ENCODE measurements at places on chromosomes 5 and 9.
A peak's percentile ranks its signal among the peaks of the same experiment; 100 is the strongest.

DNA sequence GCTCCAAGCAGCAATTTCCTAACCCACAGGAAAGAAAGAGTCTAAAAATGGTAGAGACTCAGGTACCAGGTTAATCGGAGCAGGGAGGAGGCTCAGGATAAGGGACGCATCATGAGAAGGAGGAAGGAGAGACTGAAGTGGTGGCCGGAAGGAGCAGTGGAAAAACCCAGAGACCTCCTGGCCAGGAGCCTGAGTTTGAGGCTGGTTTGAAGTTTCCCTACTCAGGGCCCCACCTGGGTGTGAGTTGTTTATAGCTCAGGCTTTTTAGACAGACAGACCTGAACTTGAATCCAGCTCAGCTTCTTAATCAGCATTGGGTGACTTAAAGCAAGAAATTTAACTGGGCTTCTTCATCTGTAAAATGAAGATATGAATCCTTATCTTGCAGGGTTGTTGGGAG lies 11.9 kb upstream of the AQP7 start:
- no peak for DNase-seq

- no peak for DNase-seq
Measured at GRCh38 chr9:88814577-88814976, 176.7 kb upstream of the S1PR3 start.

DNA sequence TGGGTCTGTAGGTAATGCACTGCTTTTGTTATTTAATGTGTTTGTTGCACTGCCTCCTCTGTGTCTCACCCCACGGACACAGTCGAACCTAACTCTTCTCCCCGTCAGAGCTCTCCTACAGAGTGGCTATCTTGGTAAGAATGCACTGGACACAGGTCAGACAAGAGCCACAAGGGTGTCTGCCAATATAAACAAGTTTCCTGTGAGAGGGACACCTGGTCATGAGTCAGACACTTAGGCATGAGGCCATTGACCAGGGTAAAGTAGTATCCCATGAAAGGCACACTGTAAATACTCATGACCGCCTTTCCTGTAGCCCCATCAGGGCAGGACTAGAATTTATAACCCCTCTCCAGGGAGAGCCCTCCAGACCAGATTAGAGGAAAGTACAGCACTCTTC lies 115.5 kb downstream of the SLC12A2 start:
- no peak for DNase-seq

- DNase-seq = no peak
Measured at GRCh38 chr5:158429564-158429963, 570.6 kb upstream of the CLINT1 start.

GRCh38 chr5:132389051-132389331 lies 19.5 kb downstream of the SLC22A5 start:
- no peak for DNase-seq

DNA sequence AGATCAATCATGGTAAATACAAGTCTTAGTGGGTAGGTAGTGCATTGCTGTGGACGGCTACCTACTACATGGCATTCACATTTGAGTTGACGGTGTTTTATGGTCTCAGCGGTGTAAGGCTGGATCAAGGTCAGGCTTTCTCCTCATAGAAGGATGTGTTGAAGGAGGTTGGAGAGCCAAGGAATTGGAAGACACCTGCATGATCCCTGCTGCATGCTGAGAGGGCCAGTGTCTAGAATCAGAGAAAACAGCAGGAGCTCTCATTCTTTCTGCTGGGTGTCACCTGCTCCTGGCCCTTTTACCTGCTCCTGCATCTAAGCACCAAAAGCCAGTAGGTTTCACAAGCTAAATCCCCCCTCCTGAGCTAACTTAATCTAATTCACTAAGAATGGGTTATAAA lies 88.2 kb downstream of the RGS7BP start:
- DNase-seq = no peak

GRCh38 chr5:601771-602465 lies 10.2 kb upstream of the CEP72 start:
- DNase-seq = no peak

DNA sequence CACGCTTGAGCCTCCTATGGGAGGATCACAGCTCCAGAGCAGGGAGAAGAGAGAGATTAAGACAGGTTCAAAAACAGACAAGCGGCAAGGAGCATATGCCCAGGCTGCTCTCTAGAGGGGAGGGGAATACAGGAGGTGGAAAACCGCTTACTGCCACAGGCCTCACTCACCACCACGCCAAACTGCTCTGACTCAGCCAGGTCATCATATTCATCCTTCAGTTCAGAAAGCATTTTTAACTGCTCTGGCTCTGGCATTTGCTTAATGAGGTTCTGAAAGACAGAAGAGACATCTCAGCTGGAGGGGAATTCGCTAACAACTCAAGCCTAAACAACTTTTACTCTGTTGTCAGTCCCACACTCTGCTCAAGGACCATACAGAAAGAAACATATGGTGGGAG lies 40.1 kb downstream of the PCDHGC5 start:
- no peak for DNase-seq

GRCh38 chr5:38783011-38783561 lies 62.7 kb upstream of the OSMR start:
- no peak for DNase-seq

- no peak for DNase-seq
Measured at GRCh38 chr9:89808756-89809181, 204.0 kb downstream of the GADD45G start.

- no peak for DNase-seq
Measured at GRCh38 chr5:172721455-172722326, 49.3 kb downstream of the DUSP1 start.

DNA sequence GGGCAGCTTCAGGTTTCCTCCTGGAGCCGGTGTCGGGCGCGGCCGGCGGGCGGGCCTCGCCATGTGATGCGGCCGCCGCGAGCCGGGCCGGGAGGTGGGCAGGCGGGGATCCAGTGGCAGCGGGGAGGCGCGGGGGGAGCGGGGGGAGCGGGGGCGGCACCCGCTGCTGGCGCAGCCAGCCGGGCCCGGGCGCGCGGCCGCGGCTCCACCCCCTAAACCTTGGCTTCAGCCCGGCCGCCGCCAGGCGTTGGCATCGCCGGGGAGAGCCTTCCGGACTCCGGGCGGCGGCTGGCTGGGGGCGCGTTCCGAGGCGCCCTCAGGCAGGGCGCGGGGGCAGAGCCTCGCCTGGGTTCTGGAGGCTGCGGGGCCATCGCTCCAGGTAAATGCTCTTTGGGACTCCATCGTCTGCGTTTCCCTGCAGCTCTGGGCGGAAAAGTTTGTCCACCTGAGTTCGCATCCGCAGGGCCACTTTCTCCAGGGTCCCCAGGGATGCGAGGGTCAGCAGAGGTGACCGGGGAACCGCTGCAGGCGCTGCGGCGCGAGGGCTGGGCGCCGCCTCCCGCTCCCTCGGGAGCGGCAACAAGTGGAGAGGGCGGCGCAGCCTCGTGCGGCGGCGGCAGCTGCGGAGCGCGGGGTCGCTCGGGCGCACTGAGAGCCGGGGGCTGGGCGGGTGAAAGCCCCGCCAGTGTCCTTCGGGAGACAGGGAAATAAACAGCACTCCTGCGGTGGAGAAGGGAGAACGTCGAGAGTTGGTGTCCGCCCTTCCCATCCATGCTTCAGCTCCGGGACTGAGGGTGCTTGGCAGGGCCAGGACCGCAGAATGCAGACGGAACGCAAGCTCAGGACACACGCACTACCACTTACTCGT lies at the start of gene ARHGEF28:
ARHGEF28 (plus strand) TSS at position 253 of the 868 bp plus-strand sequence. CDS start 58,656 bp downstream, outside the sequence.
- peak; percentile 39 for DNase-seq
